ENCODE measurements at places on chromosomes 3 and 15.

DNA sequence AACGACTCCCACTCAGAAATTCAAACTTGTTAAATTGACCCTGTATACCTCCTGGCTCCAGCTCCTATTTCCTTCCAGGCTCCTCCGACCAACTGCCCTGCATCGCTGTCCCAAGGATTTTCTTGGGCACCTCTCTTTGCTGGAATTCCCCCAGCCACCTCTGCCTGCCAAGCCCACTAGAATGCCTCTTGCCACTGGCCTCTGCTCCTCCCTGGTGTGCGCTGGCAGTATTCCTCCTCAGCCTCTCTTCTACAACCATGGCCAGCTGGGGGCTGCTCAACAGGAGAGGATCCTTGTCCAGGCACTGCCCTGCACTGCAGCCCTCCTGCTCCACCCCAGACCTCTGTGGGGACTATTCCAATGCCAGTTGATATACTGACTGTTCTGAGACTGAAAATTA is 7.4 kb downstream of the WNT7A start:
- no peak for DNase-seq

DNA sequence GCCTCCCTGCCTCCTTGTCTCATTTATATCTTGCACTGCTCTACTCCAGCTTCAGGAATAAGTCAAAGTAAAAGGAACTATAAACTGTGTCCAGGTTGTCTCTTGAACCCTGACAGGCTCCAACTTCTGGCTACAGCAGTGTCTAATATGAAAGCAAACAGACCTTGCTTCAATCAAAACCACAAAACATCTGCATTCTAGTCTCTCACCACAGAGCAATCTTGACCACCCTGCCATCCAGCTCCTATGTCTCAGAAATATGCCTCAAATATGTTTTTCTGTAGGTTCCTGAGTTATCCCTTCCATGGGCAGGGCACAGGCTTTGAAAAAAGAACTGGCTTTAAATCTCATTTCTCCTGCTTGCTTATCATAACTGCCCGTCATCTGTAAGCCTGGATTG is 13.0 kb upstream of the RAMAC start:
- no peak for DNase-seq

DNA sequence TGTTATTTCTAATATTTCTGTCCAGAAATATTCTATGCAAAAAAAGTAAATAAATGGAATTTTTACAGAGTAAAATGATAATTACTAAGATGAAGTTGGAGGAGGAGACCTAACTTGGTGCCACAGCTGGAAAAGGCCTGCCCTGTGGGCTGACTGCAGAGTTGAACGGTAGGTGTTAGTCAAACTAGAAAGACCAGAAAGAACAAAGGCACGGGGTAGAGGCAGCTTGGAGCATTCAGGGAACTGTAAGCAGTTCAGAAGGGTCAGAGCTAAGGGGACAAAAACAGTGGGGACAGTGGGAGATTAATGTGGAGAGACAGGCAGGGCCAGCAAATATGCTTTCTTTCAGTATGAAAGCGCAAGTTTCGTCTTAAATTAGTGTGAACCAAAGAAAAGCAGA is 39.3 kb upstream of the PTPRG start:
- no peak for DNase-seq

- no peak for DNase-seq
These were observed 80.9 kb upstream of the DCBLD2 start for GRCh38 chr3:98982351-98982750.

DNA sequence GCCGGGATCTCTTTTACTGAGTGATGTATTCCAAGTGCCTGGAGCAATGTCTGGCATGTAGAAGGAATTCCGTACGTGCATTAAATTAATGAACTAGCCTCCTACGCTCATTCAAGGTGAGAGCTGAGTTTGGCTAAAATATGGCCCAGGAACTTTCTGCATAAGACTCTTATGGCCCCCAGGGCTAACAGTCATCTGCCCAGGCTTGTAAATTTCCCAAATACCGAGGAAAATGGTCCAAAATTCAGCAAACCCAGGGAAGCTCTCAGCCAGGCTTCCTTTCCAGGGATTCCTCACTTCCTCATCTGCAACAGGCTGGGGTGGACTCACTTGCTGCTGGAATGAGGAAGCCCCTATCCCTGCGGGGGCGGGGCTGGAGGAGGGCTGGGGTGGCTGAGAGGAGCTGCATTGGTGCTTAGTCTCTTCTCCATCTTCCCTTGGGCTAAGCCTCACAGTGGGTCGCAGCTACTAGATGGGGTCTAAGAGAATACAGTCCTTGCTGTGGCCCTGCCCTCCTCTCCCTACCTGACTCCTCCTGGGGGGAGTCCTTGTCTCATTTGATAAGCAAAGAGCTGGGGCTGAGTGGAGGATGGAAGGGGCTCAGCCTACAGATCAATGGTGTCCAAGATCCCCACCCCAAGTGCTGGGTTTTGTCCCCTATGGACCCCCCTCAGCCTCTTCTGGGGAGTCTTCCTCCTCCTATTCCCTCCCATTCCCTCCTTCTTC is 28.5 kb upstream of the APOD start:
- no peak for DNase-seq

DNA sequence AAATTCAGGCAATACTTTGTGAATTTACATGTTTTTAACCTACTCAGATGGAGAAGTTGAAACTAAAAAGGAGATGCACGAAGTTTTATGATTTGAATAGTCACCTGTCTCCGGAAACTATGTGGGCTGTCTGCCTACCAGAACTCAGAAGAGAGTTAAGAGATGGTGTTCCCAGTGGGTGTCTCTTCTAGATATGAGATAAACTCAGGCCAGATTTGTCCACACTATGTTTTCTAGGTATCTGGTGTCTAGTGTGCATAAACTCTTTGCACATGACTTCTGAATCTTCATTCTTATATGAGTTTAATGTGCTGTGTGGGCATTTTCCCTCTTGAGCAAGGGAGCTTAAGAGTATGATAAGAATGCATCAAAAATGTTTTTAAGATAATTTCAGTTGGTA is 222.8 kb downstream of the FOXP1 start:
- no peak for DNase-seq

DNA sequence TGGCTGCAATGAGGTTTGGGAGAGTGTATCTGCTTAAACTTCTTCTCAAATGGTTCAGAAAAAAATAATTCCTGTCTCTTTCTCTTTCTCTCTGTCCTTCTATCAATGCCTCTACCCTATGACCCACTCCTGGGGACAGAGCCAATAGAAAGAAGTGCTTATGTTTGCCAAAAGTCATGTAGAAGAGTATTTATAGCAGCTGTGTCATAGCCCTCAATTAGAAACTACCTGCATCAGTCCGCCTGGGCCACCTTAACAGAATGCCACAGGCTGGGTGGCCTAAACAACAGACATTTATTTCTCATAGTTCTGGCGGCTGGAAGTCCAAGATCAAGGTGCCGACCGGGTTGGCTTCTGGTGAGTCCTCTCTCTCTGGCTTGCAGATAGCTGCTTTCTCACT is 92.5 kb downstream of the HMG20A start:
- no peak for DNase-seq

DNA sequence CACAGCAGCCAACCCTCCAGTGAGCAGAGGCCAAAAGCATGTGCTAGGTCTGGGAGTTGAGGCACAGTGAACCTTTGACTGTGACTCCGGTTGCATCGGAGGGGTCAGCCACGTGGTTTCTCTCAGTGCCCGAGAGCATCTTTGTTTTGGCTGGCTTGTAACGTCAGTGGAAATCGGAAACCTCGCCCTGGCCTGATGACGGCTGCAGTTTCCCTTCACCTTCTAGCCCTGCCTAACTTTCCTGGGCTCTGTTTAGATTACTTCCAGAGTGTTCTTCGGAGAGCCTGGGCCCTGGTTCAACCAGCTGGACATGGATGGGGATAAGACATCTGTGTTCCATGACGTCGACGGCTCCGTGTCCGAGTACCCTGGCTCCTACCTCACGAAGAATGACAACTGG is 56.6 kb downstream of the MESD start:
- DNase-seq: no peak

DNA sequence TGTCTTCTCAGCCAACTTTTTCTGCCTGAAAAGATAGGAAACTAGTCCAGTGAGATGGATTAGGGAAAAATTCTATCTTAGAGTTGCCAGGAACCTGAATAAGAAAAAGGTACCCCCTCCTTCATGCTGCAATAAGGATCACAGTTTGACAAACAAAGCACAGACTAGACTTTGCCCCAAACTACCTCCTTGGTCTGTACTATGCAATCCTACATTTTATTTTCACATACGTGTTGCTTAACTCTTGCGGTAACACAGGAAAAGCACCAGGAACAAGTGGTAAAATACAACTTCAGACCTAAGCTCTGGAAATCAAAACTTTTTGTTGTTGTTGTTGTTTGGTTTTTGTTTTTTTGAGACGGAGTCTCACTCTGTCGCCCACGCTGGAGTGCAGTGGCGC is 11.3 kb upstream of the IL12A start:
- no peak for DNase-seq

DNA sequence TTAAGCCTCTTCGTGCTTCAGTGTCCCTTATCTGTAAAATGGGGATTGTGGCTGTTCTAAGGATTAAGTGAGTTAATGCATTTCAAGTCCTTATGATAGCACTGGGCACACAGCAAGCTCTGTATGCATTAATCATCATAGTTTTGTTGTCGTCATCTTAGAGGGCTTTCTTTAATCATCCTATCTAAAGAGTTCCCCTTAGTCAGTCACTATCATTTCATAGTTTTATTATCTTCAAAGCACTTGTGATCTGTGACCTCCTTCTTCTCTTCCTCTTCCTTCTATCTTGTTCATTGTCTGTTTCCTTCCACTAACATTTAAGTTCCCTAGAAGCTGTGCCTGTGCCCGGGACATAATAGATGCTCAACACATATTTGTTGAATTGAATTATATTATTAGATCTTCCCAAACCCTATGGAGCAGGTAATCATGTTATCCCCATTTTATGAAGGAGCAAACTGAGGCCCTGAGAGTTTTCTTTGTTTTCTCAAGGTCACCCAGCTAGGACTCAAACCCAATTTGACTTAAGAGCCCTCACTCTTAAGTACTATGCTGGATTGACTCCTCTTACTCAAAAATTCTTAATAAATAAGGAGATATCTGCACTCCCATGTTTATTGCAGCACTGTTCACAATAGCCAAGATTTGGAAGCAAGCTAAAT is 24.1 kb downstream of the DUOX2 start:
- no peak for DNase-seq

GRCh38 chr3:177294221-177294620 is 96.9 kb upstream of the TBL1XR1 start:
- no peak for DNase-seq

DNA sequence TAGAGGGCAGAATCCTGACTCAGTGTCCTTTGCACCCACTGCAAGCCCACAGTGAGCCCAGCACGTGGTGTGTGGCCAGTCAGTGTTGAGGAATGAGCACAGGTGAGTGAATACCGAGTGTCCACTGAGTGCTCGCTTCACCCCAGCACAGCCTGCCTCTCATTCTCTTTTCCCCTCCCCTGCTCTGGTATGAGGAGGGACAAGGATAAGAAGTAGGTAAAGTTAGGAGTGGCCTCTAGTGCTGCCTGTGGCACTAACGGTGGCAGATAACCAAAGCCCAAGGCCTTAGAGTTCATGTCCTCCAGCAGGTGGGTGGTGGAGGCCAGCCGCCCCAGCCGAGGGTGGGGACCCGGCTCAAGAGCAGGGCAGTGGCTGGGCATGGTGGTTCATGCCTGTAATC is 38.0 kb downstream of the PRKCD start:
- no peak for DNase-seq

GRCh38 chr3:177174607-177175170 is 22.6 kb downstream of the TBL1XR1 start:
- no peak for DNase-seq

- no peak for DNase-seq
These were observed 530.0 kb downstream of the EPHB1 start for GRCh38 chr3:135325096-135325495.

- no peak for DNase-seq
These were observed 233.9 kb upstream of the CADM2 start for GRCh38 chr3:84724877-84725276.

- peak; percentile 8 for DNase-seq
These were observed 33.0 kb downstream of the ALDH1L1 start for GRCh38 chr3:126147147-126147931.

- DNase-seq: no peak
These were observed 249.2 kb downstream of the OPA1 start for GRCh38 chr3:193842029-193842798.

- DNase-seq: peak; percentile 29
These were observed 12.2 kb downstream of the RRP9 start for GRCh38 chr3:51929420-51930003.

DNA sequence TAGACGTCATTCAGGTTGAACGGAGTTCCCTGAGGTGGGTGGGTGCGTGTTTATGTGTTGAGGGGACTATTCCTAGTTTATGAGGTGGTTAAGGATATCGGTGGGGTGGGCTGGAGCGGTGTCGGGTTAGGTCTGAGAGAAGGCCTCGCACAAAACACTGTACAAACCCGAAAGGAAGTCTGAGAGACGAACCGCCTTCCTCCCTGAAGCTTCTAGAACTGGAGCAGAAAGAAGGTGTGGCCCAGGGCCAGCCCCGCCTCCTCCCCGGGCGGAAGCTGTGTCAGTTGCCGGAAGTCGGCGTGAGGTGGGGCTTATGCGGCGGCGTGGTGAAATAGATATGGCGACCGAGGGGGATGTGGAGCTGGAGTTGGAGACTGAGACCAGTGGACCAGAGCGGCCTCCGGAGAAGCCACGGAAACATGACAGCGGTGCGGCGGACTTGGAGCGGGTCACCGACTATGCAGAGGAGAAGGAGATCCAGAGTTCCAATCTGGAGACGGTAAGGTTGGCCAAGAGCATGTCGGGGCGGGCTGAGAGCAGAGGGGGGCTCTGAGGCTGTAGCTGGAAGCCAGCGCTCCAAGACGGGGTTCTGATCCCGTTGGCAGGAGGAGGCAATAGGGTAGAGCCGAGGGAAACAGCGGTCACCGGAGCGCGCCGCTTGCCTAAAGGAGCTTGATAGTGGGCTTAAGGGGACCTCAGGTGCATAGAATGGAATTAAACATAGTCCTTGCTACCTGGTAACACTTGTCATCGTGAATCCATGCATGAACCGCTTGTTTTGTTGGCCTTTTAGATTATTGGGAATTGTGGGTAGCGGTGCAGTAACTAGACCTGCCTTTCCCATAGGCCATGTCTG is at the start of gene HYPK:
Gene HYPK (plus strand): TSS at position 314 of the 856 bp plus-strand sequence. CDS start 24 bp downstream, at position 338.
- DNase-seq: peak; percentile 90

GRCh38 chr3:159761369-159761768 is 227.3 kb upstream of the IL12A start:
- no peak for DNase-seq

DNA sequence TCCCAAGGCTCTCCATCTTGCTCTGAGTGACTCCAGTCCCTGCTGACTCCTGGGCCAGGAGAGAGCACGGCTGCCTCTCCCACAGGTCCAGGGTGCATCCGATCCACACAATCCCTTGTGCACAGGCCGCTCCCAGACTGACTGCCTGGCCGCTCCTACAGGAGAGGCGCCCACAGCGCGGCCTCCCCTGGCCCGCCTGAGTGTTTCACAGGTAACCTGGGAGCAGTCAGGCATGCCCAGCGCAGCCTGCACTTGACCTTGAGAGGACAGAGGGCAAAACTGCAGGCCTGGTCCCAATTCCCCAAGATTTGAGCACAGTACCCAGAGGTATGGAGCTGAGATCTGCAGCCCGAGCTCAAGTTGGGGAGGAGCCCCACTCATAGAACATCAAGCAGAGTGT is 490.2 kb downstream of the CNTN6 start:
- no peak for DNase-seq

- DNase-seq: peak; percentile 83
These were observed 59.4 kb downstream of the SLC6A6 start for GRCh38 chr3:14461748-14462324.

- DNase-seq: no peak
These were observed 35.1 kb upstream of the CCDC80 start for GRCh38 chr3:112675943-112676535.
